CD4-positive, alpha-beta T cell treated with Interleukin-6 at 100 ng/mL for 8 hours (primary cell): ENCODE measurements at places on chromosomes 5 and 9.

DNA sequence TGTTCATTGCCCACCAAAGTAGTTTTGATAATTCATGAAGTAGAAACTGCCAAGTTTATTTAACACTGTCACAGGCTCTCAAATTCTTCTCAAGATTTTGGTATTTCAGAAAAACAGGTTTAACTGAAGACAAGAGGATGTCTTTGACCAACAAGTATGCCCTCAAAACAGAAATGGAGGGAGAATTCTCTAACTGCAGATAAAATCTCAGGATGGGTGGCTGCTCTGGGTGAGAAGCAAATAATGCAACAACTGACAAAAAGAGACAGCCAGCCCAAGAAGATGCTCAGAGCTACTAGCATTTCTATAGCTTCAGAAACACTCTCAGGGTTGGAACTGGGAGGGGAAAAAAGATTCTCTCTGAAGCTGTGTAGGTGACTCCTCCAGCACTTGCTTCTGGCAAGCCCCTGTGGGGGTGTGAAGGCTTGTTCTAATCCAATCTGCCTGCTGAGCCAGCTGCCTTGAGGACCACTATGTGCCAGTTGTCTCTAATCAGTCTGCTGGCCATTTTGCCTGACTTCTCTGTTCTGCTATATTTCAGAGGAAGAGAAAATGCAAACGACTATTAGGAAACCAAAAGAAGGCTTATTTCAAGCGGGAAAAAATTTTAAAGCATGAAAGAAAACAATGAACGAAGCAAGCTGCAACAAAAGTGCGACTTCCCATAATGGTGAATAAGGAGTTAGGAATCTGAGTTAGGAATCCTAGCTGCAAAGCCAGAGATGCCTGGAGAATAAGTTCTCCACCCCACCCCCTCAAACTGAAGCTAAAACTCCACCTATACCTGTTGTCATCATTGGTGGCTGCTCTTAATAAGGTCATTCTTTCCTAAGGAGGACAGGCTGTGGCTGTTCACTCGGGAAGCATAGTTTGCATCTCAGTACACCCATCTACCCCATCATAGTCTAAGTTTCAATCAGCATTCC, 147.5 kb downstream of the GNAQ start:
- DNase-seq = no peak

GRCh38 chr9:137514691-137515337, 35.4 kb downstream of the PNPLA7 start:
- no peak for DNase-seq

- DNase-seq = no peak
Measured at GRCh38 chr5:126122942-126123341, 300.3 kb upstream of the GRAMD2B start.

DNA sequence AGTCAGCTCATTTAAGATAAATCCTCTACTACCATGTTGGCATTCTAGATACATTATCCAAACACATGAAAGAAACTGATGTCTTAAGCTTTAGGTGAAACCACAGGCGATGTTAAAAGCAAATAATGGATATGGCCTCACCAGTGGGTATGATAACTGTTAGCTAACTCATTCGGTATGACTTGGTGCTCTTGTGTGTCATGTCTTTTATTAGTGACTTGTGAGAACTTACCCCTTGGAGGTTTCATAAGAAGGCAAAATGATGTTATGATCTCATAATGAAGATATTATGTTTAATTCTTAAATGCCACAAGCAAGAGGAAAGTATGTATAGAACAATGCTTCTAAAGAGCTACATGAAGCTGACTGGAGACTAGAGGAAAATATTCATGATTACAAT, 1227.0 kb downstream of the EFNA5 start:
- no peak for DNase-seq

DNA sequence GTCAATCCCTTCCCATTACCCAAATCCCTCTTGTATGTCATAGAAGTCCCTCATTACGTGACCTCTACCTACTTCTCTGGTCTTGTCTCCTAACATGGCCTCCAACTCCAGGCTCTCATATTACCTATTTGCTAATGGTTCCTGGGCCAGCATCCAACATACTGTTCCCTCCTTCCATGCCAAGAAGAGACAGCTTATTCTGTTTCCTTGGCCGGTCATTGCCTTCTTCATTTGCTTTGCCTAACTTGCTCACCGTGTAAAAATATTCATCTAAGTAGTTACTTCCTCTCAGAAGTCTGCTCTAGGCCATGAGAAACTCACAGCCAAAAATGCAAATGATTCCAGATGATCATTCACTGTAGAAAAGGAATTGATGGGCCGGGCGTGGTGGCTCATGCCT, 8.9 kb upstream of the IL6ST start:
- no peak for DNase-seq

- no peak for DNase-seq
Measured at GRCh38 chr5:140567136-140567818, 2.6 kb downstream of the SLC35A4 start.

- DNase-seq = no peak
Measured at GRCh38 chr9:21404146-21404545, 4.8 kb upstream of the IFNA8 start.

GRCh38 chr9:18994263-18994916, 38.6 kb downstream of the SAXO1 start:
- no peak for DNase-seq
